ENCODE measurements at places on chromosomes 16 and 17.

GRCh38 chr17:50150354-50151040, at the start of gene PPP1R9B:
TSS of gene PPP1R9B (minus strand) at chr17:50150677. CDS start at chr17:50150513, 164 bp downstream.
- no peaks in the 10 kb centered on the region for H3K27me3 ChIP-seq
- peak within 1 kb of the TSS; percentile 97 for H3K27ac ChIP-seq
- no peak for DNase-seq

DNA sequence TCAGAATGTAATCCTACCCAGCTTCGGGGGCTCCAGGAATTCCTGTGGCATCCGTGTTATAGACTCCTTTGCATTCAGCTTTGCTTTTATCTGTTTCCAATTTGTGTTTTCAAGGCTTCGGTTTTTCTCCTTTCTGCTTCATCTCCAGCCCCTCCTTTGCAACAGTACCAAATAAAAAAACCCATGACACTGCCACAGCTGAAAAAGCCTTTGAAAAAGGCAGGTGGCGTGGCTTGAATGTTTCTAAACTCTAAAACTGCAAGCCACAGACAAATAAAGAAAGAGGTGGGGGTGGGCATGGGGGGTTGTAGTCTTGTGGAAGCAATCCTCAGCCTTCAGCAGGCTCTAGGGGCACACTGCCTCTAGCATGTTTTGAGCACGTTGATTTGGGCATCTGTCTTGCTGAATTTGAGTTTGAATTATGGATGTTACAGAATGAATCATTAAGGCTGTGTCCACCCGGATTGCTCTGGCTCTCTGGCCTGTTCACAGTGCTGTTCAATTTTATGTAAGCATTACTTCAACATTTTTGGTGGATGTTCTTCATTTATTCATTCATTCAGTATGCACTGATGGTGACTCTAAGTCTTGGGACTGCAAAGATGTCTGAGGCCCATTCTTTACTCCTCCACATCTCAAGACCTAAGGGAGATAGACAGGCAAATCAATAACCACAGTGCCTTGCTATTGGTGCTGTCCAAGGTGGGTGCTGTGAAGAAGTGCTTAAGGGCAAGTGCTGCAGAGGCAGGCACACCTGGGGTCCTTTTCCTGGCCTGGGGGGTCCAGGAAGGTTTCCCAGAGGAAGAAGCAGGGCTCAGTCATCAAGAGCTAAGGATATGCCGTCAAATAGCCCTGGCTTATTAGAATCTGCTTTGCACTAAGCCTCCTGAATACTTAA, 77.4 kb downstream of the CDH13 start:
- DNase-seq = peak; percentile 21
- H3K27me3 ChIP-seq = no peaks in the 10 kb centered on the region
- peaks cover 11% of the 10 kb centered on the region for H3K4me1 ChIP-seq
- H3K4me3 ChIP-seq = no peak overlapping the region
- no peak overlapping the region for H3K27ac ChIP-seq

- H3K27me3 ChIP-seq = no peaks in the 10 kb centered on the region
- no peak overlapping the region for H3K27ac ChIP-seq
Measured at GRCh38 chr16:78333808-78334207, 234.4 kb downstream of the WWOX start.

DNA sequence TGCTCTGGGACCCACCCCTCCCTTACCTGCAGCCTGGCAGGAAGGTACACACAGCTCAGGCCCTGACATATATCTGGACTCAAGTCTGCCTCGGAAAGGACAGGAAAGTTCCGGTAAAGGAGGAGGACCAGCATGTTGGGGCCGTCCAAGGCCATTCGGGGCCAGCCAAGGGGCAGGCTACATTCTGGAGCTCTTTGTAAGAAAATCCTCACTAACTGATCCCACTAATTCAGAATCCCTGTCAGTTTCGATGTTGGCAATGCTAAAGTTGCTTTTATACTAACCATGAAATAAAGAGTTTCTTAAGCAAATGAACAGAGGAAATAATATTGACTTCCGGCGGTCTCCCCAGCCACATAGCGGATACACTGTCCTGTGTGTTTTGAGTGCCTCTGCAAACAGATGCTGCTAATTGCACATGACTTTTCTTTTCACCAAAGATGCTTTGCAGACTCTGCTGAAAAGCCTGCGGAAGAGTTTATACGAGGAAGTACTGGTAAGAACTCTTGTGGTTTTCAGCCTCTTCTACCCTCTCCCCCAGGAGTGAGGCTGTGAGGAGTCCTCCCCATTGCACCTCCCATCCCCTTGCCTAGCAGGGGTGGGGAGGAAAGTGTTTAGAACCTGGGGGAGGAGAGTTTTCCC, 54.8 kb downstream of the PLXDC1 start:
- peaks cover 6% of the 10 kb centered on the region for H3K4me1 ChIP-seq
- no peak for DNase-seq
- no peaks in the 10 kb centered on the region for H3K36me3 ChIP-seq

DNA sequence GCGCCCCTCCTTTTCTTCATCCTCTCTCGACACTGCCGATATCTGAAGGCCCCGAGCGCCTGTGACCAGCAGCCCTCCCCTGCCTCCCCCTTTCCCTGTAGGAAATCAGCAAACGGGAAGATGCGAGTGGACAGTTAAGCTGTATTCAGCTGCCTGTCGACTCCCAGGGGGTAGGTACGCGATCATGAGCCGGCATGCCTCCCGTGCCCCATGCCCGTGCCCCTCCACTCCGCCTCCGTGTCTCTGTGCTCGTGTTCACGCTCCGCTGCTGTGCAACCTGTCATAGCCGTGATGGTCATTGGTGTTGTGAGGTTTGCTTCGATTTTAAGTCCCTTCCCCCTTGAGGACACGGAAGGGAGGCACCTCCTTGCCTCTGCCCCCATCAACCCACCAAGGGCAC, 34.4 kb downstream of the CACNA1G start:
- H3K27me3 ChIP-seq = peaks cover 29% of the 10 kb centered on the region
- H3K4me1 ChIP-seq = no peaks in the 10 kb centered on the region
- H3K27ac ChIP-seq = no peak overlapping the region

DNA sequence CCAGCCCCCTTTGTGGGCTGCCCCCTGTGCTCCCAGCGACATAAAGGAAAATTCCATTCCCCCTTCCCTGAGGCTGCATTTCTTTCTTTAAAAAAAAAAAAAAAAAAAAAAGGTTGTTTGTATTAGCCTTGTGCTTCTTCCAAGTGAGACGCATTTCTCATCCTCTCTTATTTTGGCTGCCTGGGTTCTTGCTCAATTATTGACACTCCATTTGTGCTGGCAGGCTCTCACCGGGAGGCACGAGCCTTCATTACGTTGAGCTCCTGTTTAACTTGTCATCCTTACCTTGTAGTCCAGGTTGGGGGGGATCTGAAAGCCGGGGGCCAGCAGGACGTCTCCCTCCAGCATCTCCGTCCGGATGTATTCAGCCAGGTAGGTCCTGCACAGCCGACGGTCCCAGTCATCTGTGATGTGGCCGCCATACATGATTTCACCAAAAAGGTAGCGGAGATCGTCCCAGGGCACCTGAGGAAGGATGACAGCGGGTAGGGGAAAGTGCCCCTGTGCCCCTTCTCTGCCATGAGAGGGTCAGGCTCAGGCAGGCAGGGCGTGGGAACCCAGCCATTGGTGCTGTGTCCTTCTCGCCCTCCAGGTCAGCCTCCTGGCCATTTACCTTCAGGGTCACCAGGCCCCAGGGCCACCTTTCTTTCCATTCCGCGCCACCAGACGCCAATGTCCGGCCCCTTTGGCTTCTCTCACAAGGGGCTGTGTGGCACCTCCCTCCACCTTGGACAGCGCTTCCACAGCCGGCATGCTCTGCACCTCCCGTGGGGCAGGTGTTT, 50.6 kb downstream of the PGS1 start:
- DNase-seq = peak; percentile 25
- peaks cover 40% of the 10 kb centered on the region for H3K36me3 ChIP-seq
- H3K27ac ChIP-seq = peak overlapping the region; percentile 65

Data from IMR-90 (cell line).